ENCODE measurements at places on chromosomes 2 and 18. TPM values are rescaled to one million over a fixed set of nuclear protein-coding genes. Genes with fewer than 3 reads are reported as not detected.

HIBCH gene
- 17.2 TPM for total RNA-seq

G6PC2 gene
- total RNA-seq, result not detected

SMYD1 gene
- not detected for total RNA-seq

FAM124B gene
- total RNA-seq, result 0.39 TPM
